ENCODE measurements at places on chromosomes 12 and 14.

DNA sequence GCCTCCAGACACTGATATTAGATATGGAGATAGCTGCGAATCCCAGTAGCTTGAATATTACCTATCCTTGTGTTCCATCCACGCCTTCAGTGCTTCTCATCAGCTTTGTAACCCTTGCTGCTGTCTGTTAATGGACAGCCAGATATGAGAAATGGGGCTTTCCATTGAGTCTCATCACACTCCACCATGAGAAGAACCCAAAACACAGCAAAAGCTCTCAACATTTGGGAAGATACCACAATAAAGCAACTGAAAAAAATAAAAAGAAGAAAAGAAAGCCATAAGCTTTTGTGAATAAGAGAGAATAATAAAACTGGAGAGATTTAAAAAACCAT, 225.4 kb downstream of the GALC start:
- no peak for DNase-seq

- DNase-seq, result no peak
These were observed 1.5 kb upstream of the HSP90B1 start for GRCh38 chr12:103928682-103929045.

GRCh38 chr12:127263621-127264020, 1003.3 kb upstream of the TMEM132C start:
- DNase-seq, result no peak

GRCh38 chr12:93860668-93861373, 183.6 kb downstream of the CRADD start:
- DNase-seq, result peak; percentile 62

- DNase-seq, result no peak
These were observed 56.6 kb upstream of the SRSF5 start for GRCh38 chr14:69710378-69710777.

DNA sequence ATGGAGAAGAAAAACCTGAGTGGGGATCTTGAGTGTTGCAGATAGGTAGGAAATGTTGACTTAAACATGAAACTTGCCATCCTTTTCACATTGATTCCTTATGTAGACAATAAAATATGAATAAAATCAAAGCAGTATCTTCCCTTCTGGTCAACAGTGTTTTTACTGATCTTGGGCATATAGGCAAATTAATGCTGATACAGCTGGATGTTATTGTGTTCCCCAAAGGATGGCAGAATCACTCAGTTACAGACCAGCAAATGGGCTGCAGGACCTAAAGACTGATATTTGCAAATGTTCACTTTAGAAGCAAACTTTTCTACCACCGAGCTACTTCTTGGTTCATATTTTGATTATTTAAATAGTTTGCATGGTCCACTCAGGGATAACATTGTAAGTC, 33.9 kb downstream of the MTHFD1 start:
- DNase-seq, result no peak

- DNase-seq, result no peak
These were observed 502.6 kb downstream of the FUT8 start for GRCh38 chr14:65915125-65915524.

DNA sequence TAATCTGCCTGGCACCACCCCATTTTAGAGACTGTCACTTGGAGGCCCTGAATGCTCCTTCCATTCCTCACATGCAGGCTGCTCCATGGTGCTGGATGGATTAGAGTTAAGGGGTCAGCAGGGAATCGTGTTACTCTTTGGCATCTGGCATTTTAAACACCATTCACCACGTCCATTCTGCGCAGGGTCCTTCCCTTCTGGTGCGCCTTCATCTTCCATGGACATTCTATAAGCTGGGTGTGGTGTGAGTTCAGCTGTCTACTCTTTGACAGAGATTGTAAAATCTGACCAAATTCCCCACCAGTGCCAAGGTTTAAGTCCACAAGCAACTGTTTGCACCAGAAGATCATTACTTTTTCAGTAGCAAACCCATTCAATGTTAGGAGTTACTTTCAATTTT, 47.8 kb downstream of the GIT2 start:
- no peak for DNase-seq

GRCh38 chr12:8493084-8493483, 20.2 kb upstream of the CLEC4D start:
- no peak for DNase-seq

DNA sequence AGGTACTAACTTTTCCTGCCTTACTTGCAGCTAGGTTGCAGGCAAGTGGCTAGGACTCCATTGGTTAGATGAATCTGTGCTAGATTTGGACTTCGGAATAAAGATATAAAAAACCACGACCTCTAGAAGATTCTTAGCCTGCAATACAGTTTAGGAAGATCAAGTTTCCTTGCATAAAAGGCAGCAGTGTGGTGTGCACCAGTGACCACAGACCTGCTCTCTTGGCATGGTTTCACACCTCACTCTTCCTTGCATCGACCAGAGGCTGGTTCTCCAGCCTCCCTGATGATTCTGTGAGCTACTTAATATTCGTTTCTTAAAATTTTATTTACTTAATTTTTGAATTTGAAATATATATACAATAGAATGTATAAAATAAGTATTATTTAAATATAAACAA, 9.8 kb downstream of the KLHDC1 start:
- DNase-seq, result no peak

DNA sequence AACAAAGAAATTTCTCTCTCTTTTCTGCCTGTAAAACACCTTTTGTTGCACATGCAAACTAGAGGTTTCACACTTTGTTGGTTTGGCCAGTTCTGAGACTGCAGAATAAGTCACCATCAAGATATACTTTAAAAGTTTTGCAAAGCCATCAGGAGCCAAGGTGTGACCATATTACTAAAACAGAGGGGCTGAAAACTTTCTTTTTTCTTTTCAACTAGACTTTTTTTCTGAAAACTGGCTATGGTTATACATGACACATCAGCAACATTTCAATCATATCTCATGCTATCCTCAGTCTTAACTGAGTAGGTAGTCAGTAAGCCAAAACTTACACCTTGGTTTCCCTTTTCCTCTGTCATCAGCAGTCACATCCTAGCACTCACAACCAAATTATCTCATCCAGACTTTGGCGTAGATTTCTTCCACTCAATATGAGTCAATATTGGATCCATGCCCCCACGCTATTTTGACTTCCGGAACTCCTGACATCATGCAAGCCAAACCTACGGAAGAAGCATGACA, 4.1 kb upstream of the IFNG start:
- DNase-seq, result no peak

DNA sequence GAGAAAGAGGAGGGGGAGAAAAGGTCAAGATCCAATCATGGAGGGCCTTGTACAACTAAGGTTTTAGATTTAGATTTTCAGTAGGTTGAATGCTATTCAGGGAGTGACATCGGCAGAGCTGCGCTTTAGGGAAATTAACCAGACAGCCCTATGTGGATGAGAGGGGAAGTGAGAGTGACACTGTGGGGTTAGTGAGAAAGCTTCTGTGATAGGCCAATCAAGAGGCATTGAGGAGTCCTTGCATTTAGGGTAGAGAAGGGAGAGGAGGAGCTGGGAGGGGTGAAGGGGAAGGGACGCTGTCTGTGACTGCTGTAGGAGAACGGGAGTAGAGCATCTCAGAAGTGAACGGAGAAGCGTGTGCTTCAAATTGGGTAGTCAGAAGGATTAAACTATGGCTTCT, 3.4 kb downstream of the HSD17B6 start:
- no peak for DNase-seq

- DNase-seq, result no peak
These were observed 3.3 kb downstream of the AKT1 start for GRCh38 chr14:104792101-104792884.

GRCh38 chr12:49909826-49910225, 6.1 kb upstream of the FAIM2 start:
- DNase-seq, result no peak

DNA sequence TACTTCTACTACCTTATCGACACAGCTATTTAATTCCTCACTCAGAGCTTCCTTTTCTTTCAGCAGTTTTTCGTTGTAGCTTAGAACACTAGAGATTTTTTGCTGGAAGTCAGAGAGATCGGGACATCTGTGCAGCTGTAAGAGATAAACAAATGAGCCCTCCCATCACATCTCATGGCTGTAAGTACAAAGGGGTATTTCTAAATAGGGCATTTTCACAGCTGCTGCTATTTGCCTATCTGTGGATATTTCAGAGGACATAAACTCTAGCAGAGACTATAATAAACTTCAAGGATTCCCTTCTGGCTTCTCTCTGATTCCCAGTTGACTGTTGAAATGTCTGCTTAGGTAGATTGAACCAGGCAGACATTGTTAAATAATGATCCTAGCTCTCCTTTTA, 76.1 kb upstream of the SAV1 start:
- no peak for DNase-seq

DNA sequence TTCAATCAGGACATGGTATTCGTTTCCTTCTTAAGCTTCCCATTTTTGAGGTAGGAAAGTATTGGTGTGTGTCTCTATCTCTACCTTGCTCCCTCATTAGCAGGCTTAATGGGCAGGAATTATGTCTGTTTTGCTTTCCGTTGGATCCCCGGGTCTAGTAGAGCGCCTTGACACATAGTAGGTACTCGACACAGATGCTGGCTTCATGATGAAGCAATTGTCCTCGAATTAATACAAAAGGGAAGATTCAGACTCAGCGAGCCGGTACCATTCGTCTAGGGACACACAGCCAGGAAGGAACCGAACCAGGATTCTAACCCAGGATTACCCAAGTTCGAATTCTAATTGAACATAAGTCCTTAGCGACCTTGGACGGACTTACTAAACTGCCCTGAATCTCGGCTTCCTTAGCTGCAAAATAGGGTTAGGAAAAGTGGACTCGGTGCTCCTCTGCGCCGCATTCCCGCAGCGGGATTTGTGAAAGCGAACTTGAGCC, 496 bp upstream of the ISCU start:
- DNase-seq, result no peak

GRCh38 chr12:130983328-130984017, 29.8 kb downstream of the ADGRD1 start:
- no peak for DNase-seq

DNA sequence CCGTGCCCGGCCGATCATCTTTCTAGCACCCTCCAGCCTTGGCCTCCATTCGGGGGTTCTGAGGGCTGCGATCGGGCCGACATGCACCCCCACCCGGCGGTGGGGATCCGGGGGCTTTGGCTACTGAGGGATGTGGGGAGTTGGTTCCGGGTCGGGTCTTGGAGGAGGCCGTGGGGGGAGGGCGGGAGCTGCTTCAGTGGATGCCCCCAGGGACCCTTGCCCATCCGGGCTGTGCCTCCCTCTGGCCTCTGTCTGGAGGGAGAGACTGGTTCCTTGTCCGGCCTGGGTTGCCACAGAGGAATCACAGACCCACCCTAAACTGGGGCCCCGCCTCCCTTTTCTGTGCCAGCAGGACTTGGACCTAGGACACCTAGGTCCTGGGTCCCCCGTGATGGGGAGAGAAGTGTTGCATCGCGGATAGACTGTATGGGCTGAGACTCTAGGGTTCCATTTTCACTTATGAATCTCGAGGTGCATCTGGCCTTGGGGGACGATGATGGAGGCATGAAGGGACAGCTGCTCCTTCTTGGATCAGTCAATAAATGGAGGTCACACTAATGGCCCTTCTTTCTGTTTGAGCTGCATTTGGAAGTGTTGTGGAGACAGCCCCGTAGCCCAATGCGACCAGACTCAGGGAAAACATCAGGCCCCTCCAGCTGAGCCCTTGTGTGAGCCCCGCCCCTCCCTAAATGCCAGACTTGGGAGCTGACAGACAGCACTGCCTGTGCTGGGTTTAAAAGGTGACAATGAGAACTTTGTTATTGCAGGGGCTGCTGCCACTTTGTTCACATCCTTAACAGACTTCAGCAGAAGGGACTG, 577 bp downstream of the DTX3 start:
- DNase-seq, result peak; percentile 32

- peak; percentile 61 for DNase-seq
These were observed 8.7 kb downstream of the NGDN start for GRCh38 chr14:23478109-23478759.

DNA sequence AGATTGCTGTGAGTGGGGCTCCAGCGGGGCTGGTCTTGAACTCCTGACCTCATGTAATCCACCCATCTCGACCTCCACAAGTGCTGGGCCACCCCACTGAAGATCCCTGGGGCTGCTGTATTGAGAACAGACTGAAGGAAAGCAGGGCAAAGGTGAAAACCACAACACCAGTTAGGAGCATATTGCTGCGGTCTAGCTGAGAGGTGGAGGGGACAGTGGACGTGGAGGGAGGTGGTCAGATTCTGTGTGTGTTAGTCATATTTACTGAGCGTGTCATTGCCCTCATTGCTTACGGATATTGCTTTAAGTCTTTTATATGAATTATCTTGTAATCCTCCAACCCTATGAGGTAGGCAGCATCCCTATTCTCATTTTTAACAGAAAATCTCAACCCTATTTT, 69.0 kb upstream of the OVCH1 start:
- no peak for DNase-seq

GRCh38 chr12:16563504-16563903, 42.5 kb downstream of the LMO3 start:
- DNase-seq, result no peak

DNA sequence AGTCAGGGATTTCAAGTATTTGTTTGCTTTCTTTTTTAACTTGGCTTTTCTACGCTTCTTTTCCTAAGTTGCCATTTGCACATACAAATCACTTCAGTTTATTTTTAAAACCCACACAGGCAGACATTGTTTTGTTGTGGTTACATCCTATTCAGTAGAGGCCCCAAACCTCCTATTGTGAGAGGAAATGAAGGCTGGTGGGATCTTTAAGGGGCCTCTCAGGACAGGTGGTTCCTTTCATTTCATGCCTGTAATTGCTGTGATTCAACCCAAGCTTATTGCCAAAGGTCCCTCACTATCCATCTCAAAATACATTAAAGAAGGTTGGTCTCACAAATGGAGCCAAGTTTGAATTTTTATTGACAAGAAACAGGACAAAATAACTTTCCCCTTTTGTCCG, 257.1 kb downstream of the ADAMTS20 start:
- no peak for DNase-seq

DNA sequence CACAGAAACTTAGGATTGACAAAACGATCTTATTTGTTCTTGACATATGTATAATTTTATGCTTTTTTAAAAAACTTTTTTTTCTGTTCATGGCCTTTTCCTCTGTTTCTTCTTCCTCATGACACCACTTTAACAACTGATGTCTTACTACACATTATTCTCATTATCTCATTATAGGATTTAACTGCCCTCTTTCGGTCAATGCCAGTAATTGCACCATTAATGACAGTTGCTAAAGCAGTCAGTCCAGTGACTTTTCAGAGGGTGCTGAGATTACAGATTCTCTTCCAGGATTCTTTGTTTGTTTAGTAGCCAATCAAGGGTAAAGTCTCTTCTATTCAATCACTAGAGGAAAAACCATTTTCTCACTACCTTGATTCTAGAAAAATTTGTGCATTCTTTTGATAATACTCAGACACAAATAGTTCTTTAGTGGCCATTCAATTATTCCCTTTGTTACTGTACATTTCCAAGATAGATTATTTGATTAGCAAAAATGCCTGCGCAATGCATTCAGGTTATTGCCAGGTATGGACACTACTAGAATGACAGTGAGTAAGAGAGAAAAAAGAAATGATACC, 50.1 kb downstream of the KLRG1 start:
- peak; percentile 71 for DNase-seq

DNA sequence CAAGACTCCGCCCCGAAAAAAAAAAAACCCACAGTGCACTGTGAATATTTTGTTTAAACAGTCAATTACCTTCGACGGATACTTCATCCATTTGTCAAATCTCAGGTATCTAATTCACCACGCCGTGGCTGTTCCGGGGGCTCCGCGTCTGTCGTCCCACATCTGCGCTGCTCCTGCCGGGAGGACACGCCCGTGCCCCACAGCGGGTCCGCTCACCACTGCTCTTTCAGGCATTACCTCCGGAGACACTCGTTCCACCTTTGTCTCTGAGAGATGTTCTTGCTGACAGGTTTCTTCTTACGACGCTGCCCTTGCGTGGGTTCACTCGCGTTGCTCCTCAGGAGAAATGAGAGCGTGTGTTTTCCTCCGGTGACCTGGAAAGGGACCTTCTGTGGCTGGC, 46.9 kb upstream of the FBRSL1 start:
- DNase-seq, result no peak
